Mesenteric fat pad (tissue), 1 donor: ENCODE measurements at places on chromosomes 3 and 15. TPM values are rescaled to one million over a fixed set of nuclear protein-coding genes. Genes with fewer than 3 reads are reported as not detected.

Gene CYP1A2
- not detected for total RNA-seq

- no peak for DNase-seq
Measured at GRCh38 chr3:196700801-196701200, 11.2 kb downstream of the CEP19 start.

DNA sequence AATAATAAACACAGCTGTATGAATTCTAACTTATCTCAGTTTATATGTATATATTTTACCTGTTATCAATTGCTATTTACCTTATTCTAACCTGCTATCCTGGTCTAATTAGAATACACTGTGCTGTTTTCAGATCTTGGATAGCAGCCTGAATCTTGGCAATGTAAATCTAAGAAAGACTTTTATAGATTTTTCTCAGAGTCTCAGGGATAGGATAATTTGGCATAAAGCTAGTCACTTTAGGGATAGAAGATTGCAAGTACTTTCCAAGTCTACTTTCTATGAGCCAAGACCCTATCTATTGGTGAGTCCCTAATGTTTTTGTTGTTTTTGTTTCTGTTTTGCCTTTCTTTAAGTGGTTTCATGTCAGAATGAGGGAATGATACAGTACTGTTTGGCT is 695.7 kb downstream of the NAALADL2 start:
- DNase-seq, result no peak

GRCh38 chr3:123833398-123833785 is 50.7 kb downstream of the MYLK start:
- DNase-seq, result no peak

- no peak for DNase-seq
Measured at GRCh38 chr3:15291589-15292541, 40.5 kb downstream of the SH3BP5 start.

GRCh38 chr3:61563313-61564271 is 2.2 kb downstream of the PTPRG start:
- DNase-seq, result no peak

GRCh38 chr3:141064255-141064926 is 13.2 kb downstream of the SPSB4 start:
- DNase-seq, result peak; percentile 73
